ENCODE measurements at places on chromosomes 13 and 19.

GRCh38 chr13:73732350-73732749 is 401.9 kb downstream of the KLF12 start:
- no peak for DNase-seq

GRCh38 chr19:34508540-34508939 is 27.0 kb downstream of the WTIP start:
- DNase-seq, result no peak

- DNase-seq, result peak; percentile 65
These were observed 5.1 kb downstream of the EGLN2 start for GRCh38 chr19:40803857-40804782.

- no peak for DNase-seq
These were observed 15.8 kb downstream of the PLIN4 start for GRCh38 chr19:4502282-4503131.

Measured in activated CD4-positive, alpha-beta T cell treated with anti-CD3 and anti-CD28 coated beads, Interleukin-2, amount 50 U/mL, for 48 hours (primary cell).